ENCODE measurements at places on chromosomes 7 and 10.

DNA sequence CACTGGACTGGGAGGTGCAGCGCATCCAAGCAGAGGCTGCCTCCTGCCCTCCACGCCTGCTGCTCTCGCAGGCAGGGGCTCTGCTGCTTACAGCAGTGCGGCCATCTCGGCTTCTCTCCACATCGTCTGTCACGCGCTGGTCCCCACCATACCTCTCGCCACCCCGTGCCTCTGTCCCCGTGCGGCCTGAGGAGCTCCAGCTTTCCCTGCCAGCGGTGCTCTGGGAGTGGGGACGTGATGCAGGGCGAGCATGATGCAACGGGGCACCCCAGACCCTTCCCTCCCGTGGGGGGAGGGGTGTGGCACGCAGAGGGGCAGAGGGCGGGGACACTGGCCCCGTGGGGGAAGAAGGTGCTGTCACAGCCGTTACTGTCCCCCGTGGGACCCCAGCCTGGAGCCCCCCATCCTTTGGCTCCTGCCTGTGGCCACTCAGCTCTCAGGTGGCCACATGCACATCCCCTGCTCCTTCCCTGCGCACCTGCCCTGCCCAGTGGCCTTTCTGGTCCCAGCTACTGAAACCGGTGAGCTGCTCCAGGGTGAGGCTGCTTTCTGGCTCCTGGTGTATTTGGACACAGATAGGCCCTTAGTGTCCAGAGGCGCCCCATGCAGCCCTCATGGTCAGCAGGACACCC lies 9.0 kb downstream of the GET4 start:
- no peak for DNase-seq

DNA sequence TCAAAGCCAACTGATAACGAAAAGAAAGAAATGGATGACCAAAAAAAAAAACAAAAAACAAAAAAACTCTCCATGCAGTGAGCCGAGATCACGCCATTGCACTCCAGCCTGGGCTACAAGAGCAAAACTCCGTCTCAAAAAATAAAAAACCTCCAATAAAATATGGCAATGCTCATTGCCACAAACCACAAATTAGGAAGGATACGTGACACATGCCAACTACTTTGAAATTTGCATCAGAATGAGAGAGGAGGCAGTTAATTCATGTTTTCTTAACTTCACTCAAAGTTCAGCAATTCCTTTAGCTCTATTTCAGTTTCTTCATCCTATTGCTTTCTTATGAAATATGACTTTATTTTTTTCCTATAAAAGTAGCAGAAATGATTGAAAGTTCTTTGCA lies 398.1 kb upstream of the C7orf33 start:
- no peak for DNase-seq

- DNase-seq = peak; percentile 98
These were observed 200.2 kb downstream of the ELMO1 start for GRCh38 chr7:37248396-37248861.

GRCh38 chr10:46541735-46542566 lies 14.5 kb downstream of the GPRIN2 start:
- no peak for DNase-seq

GRCh38 chr10:113038183-113038582 lies 88.1 kb downstream of the TCF7L2 start:
- no peak for DNase-seq

- no peak for DNase-seq
These were observed 661.1 kb downstream of the PCDH15 start for GRCh38 chr10:54139819-54140428.

DNA sequence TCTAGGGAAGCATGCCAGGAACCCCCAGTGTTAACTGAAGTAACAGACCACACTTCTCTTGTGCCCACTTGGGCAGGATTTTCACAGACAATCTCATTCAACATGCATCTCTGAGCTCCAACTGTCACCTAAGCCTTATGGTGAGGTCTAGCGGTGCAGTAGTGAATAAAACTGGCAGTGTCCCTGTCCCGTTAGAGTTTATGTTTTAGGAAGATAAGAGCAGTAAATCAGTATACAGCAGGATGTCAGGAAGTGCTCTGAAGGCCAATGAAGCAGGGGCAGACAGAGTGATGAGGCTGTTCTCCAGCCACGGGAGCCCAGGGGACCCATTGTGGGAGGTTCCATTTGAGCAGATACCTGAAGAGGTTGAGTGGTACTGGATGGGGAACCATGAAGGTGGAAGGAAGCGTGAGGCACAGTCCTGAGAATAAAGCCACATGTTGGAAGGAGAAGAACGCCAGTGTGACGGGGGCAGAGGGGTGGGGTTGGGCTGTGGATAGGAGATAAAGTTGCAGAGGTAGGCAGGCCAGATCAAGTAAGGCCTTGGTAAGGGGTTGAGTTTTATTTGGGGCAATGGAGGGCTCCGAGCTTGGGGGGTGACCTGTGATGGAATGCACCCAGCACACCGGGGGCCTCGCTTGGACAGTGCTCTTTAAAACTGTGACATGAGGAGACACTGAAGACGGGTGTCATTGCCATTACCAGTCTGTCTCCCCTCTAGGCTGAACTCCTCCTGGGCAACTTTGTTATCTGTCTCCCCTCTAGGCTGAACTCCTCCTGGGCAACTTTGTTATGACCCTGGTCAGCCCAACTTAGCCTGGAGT lies 6.6 kb downstream of the GDF10 start:
- no peak for DNase-seq

GRCh38 chr7:7519056-7519455 lies 16.6 kb downstream of the COL28A1 start:
- DNase-seq = no peak

GRCh38 chr7:40843338-40843985 lies 708.7 kb downstream of the SUGCT start:
- DNase-seq = no peak

DNA sequence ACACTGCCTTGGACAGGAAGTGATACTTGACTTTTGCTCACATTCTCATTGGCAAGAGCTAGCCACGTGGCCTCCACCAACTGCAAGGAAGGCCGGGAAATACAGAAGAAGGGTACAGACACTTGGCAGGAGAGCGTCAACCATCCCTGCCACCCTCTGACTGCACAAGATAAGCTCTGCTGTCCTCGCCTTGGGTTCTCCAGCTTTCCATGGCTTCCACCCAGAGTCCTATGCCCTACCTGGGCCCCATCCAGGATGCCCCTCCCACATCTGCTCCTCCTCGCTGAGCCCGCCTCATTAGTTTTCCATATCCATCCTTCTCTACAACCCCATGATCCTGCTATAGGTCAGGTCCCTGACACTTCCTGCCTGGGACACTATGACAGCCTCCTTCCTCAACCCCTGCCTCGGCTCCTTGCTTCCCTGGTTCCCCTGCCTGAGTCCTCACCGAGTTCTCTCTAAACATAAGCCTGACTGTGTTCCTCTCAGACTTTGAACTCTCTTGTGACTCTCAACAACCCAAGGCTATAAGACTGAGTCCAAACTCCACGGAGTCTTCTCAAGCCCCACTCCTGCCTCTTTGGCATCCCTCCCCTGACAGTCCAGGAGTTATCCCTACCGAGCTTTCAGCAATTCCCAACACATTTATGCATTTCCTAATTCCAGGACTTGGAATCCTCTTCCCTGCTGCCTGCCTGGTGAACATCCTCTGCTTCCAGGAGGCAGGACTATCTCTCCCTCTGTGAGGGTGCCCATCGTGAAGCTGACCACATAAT lies 23.2 kb upstream of the GDF10 start:
- DNase-seq = no peak

- no peak for DNase-seq
These were observed at the start of gene PRKG1 for GRCh38 chr10:51074238-51075028. Gene PRKG1 (plus strand): TSS chr10:51074487.

GRCh38 chr7:50713123-50713965 lies 69.4 kb downstream of the GRB10 start:
- DNase-seq = no peak

DNA sequence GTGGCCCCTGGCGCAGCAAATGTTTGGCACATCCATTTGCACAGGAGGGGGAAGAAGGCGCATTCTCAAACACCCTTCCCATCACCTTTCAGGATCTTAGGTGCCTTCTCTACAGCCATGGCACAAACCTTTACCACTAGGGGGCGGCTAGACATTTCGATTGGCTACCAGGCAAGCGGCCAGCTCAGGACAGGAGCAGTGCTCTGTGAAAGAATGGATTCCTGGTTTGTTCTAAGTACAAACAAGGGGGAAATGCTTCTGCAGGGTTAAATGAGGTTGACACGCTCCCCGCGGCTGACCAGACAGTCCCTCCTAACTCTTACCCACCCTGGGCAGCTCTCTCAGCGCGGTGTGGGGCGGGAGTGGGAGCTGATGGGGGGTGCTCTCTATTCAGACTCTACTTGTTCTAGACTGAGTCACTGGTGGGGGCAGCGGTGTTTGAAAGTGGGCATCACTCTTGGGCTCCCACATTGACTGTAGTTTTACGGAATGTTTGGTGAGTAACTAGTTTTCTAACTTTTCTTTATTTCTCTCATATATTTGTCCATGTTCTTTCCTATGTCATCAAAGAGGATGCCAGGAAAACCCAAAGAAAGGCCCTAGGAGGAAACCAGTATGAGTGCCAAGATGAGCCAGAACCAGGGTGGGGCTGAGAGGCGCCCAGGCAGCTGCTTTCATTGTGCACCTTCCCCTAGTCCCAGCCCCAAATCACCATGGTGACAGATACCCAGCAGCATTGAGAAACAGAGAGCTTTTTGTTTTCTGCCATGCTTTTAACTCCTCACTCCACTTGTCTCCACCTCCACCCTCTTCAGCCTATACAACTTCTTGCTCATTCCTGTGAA lies 61.4 kb upstream of the GPR158 start:
- peak; percentile 52 for DNase-seq

All from iPS DF 19.7 (cell line).